ENCODE measurements at places on chromosomes 3 and 15. TPM values are rescaled to one million over a fixed set of nuclear protein-coding genes. Genes with fewer than 3 reads are reported as not detected.
A peak's percentile ranks its signal among the peaks of the same experiment; 100 is the strongest.

DNA sequence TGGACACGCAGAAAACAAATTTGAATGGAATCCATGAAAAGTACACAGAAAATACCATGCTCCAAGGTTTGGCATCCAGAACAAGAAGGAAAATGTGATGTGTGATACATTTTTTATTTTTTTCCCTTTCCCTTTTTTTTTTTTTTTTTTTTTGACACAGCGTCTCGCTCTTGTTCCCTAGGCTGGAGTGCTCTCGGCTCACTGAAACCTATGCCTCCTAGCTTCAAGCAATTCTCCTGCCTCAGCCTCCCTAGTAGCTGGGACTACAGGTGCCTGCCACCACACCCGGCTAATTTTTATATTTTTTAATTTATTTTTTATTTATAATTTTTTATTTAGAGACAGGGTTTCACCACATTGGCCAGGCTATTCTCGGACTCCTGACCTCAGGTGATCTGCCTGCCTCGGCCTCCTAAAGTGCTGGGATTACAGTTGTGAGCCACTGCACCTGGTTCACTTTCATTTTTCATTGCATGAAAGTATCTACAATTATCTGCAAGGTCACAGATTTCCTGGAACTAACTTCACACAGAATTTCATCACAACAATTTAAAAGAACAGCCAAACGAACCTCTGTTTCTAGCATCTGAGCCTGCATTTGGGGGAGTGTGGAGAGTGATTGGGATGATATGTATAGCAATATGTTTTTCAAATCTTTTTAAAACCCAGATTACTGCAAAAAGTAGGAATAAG, 8.3 kb downstream of the POU1F1 start:
- no peak for DNase-seq
- peaks cover 2% of the 10 kb centered on the region for H3K27me3 ChIP-seq
- no peaks in the 10 kb centered on the region for H3K4me1 ChIP-seq
- H3K27ac ChIP-seq: no peak overlapping the region
- H3K36me3 ChIP-seq: peaks cover 2% of the 10 kb centered on the region
- H3K4me3 ChIP-seq: no peak overlapping the region

DNA sequence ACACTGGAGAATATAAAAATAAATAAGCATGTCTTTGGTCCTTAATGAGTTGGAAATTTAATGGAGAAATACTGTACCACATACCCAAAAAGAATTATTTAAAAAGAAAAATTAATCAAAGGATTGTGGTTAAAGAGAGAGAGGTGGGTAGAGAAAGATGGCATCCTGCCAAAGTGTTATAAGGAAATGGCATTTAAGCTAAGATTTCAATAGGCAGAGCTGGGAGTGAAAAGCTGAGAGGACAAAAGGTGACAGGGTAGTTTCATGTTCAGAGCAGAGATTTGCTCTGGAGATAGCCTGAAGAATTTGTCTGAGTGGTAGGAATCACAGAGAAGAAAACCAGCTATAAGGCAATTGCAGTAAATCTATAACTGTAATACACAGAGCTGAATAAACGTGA, 181.0 kb downstream of the SI start:
- H3K27me3 ChIP-seq: peaks cover 5% of the 10 kb centered on the region
- H3K4me1 ChIP-seq: no peaks in the 10 kb centered on the region
- no peaks in the 10 kb centered on the region for H3K36me3 ChIP-seq

GRCh38 chr15:89523101-89523500, 26.7 kb upstream of the RHCG start:
- no peak for DNase-seq
- H3K36me3 ChIP-seq: no peaks in the 10 kb centered on the region
- peaks cover 30% of the 10 kb centered on the region for H3K27me3 ChIP-seq
- no peak overlapping the region for H3K4me3 ChIP-seq
- H3K27ac ChIP-seq: no peak overlapping the region

- no peak for DNase-seq
- H3K36me3 ChIP-seq: no peaks in the 10 kb centered on the region
- H3K27me3 ChIP-seq: peaks cover 45% of the 10 kb centered on the region
- no peaks in the 10 kb centered on the region for H3K4me1 ChIP-seq
These were observed 83.2 kb downstream of the RAB11A start for GRCh38 chr15:65952391-65953053.

Gene THSD4
- total RNA-seq: 3.4 TPM

GRCh38 chr3:150737874-150738679, 24.9 kb downstream of the SIAH2 start:
- H3K27me3 ChIP-seq: no peaks in the 10 kb centered on the region
- H3K4me1 ChIP-seq: peaks cover 34% of the 10 kb centered on the region
- no peak for DNase-seq
- peak overlapping the region; percentile 54 for H3K27ac ChIP-seq

All from chondrocyte (in vitro differentiated cells).